ENCODE measurements at places on chromosomes 12 and 14.

- DNase-seq: no peak
These were observed 12.3 kb downstream of the METTL3 start for GRCh38 chr14:21498540-21499526.

DNA sequence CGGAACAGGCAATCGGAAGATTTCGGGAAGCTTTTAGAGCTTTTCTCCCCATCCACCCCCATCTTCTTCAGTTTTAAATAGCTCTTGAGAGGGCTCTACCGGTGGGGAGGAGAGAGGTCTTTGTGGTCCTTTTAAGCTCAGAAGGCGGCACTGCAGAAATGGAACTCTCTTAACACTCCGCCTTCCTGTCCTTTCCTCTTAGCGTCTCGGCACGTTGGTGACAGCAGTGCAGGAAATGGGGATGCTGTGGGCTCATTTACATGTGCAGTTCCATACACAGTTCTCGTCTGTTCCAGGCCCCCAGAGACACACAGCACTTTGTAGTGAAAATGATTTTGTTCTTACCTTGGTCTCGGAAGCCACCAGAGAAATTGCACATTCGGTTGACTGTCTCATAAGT lies 50.4 kb upstream of the RIN3 start:
- DNase-seq: no peak

GRCh38 chr12:107801150-107801549 lies 26.6 kb downstream of the ASCL4 start:
- DNase-seq: no peak

DNA sequence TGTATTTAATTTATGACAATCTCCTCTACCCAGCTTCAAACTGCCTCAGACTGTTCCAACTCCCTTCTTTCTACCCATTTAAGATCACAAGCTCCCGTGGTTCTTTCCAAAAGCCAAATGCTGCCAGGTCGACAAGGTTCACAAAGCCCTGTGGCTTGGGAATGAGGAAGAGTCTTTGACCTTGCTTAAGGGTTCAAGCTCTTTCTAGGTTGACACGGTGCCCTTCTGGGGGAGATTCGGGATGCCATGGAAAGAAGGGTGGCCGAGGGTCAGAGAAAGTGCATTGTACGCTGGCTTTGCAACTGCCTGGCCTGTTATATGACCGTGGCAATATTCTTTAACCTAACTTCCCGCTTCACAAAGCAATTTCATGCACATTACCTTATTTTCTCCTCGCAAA lies 239.3 kb downstream of the ANO2 start:
- DNase-seq: no peak

DNA sequence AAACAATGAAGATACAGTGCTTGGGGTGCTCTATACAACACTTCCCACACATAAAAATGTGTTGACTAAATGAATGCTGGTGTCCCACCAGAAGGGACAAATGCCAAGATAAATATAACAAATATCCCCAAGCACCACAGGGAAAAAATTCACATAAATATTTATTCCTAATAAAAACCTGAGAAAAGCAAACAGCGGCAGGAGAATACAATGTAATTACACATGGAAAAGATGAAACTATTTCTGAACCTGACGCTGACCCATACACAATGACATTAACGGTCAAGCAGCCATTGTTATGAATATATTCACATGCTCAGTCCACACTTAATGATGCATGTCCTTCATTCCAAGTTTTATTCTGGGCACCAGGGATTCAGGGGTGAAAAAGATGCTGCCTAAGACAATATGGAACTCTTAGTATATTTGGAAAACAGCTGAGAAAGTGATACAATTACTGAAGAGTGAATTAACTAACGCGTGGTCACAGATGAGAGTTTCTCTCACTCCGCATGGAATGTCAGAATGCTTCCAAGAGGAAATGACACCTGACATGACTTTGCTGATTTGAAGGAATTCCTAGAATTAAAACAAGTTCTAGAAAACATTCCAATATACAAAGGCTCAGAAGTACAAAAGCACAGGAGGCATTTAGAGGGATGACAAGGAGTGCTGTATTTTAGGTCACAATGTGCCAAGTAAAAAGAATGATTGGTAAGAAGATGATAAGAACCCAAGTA lies 27.9 kb upstream of the PTPRR start:
- no peak for DNase-seq

DNA sequence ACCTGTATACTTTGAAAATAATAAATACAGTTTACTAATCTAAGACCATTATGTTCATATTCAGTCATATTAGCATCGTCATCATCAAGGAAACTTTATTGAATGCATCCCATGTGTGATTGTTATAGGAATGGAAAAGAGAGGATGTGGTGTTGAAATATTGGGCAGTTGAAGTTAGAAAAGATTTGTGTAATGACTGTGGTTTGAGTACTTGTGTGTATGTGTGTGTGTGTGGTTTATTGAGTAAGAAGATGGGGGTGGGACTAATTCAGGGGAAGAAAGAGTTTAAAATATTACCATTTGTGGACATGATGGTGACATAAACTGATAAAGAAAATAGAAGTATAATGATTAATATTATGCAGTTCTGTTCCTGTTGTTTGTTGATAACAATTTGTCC lies 238.7 kb upstream of the SEL1L start:
- DNase-seq: no peak
